ENCODE measurements at places on chromosomes 16 and 17.

GRCh38 chr17:50523208-50523607 lies 9.3 kb upstream of the EPN3 start:
- DNase-seq, result no peak

DNA sequence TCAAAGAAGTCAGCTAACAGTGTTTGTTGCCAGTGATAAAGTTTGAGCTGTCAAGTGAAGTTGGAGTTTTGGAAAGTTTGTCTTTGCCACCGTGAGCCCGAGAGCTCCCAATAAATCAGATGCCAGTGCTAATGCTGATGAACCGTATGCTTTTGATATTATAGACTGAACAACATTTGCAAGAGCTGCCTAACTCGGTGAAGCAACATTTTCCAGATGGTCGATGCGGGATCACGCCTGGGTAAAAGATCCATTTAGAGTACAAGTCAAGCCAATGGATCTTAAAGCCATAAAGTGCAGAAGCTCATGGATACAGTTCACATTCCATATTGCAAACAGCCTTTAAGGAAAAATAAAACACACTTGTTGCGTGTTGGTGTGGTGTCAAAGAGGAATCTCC lies 9.6 kb downstream of the BANP start:
- no peak for DNase-seq

DNA sequence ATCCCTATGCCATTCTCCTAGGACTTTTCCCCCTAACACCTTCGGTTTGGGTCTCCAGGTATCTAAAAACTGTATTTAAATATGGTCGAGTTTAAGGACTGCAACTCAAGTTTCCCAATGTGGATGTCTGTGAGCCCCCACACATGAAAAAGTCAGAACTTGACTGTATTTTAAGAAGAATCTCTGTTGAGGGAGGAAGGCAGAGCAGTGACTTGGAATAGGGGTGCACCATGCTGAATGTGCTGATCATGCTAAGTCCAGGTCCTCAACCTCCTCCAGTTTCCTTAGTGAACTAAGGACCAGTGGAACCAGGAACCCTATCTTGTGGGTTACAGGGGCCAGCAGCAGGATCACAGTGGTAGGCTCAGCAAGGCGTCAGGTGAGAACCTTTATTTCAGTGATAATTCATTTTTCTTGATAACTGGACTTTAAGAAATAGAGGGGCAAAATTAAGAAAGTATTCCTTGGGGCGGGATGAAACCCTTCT lies 19.5 kb downstream of the GRB7 start:
- DNase-seq, result no peak

GRCh38 chr16:19175492-19176262 lies 7.6 kb downstream of the SYT17 start:
- DNase-seq, result no peak

GRCh38 chr17:36934144-36934691 lies 3.1 kb upstream of the LHX1 start:
- DNase-seq, result no peak
